Endothelial cell of umbilical vein (primary cell): ENCODE measurements at places on chromosomes 13 and 19. TPM values are rescaled to one million over a fixed set of nuclear protein-coding genes. Genes with fewer than 3 reads are reported as not detected.

- DNase-seq: no peak
These were observed 67.0 kb upstream of the SLC15A1 start for GRCh38 chr13:98819382-98820010.

DNA sequence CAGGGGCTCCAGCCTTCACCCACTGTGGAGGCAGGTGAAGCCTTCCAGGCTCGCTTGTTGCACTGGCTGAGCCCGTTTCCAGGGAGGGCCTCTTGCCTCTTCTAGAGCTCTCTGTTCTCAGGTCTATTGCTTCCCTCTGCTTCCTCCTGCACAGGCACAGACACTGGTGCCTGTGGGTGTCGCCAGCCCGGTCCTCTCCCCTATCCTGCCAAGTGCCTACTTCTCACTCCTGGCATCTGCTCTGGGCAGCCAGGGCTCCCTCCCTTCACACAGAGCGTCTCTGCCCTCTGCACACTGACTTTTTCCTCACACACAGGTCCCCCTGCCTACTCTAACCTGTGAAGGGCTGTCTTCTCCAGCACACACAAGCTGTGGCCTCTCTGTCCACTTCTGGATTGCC, 60.3 kb downstream of the SLC7A9 start:
- no peak for DNase-seq

GRCh38 chr13:31012655-31013024, 80.2 kb downstream of the TEX26 start:
- DNase-seq: peak; percentile 31

DNA sequence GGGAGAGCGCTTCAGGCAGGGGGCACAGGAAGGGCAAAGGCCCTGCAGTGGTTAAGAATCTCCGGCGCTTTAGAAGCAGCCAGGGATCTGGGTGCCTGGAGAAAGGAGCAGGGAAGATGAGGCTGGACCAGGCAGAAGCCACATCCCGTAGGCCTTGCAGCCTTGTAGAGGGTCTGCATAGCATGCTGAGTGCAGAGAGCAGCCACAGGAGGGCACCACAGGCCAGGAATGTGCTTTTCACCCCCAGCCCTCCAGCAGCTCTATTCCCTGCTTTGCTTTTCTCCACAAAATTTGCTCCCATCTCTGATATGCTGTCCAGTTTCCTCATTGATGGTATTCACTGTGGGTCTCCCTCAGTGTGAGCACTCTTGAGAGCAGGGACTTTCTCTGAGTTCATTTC, 5.7 kb downstream of the WDR62 start:
- DNase-seq: peak; percentile 69

DNA sequence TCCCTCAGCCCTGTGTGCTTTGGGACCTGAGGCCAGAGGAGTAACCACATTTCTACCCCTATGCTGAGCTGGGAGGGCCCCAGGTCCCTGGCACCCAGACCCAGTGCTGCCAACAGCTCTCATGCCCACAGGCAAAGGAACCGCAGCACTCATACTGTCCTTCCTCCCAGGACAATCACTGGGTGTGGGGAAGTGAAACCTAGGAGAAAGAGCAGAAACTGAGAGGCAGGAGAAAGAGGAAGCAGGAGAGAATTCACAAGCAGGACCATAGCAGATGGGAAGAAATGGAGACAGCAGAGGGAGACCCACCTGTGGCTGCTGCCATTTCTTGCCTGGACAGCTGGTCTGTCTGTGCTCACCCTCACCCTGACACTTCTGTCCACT, 18.9 kb downstream of the CCDC97 start:
- peak; percentile 52 for DNase-seq

GRCh38 chr13:91946498-91947070, 548.2 kb downstream of the GPC5 start:
- peak; percentile 1 for DNase-seq

DNA sequence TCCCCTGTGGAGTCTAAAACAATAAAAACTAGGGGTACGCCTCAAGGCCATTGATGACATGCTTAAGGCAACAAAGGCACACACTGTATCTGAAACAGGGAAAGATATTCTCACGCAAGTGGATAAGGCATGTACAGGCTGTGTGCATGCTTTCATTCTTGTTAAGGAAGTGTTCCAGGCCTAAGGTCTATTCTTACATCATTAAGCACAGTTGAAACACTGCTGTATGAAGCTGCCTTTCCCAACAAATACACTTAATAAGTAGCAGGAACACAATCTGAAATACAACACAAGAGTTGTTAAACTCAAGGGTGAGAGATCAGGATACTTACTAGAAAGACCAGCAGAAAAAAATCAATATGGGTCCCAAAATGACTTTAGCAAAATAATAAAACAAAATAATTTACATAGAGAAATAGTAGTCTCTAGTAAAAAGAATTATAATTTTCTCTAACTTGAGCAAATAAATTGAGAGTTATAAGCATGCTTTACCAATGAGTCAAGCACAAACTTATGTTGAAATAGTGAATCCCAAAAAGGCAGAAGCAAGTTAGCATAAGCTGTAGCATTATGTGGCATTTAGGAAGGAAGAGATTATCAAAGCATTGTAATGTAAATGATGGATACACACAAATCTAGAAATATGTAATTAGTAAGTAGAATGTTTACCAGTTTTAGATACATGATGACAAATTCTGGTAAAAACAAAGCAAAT, 796.9 kb downstream of the SLITRK1 start:
- DNase-seq: no peak

GRCh38 chr19:10380313-10381102, at the start of gene TYK2:
TYK2 (minus strand) TSS chr19:10380572; CDS start chr19:10378406, 2,166 bp downstream.
- DNase-seq: peak; percentile 99

- peak; percentile 13 for DNase-seq
These were observed 2.0 kb downstream of the ELF1 start for GRCh38 chr13:41017159-41017558.

DNA sequence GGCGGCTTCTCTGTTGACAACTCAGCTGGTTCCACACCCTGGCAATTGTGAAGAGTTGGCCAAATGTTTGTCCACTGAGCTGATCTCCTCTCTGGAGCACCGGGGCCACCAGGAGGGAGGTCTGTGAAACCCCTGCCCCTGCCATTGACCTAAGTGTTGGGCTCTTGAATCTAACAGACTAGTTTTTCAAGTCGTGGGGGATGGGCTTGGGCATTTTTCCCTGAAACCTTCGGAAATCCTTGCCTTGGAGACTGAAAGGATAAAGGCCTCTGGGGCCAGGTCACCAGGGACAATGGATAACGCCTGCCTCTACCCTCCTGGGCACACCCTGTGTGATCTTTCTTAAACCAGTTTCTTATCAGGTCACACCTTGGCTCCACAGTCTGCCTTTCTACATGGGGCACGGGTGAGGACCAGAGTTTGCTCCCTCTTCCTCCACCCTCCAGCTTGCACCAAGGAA, 881 bp downstream of the GEMIN7 start:
- no peak for DNase-seq

GRCh38 chr19:23470873-23471545, 75.7 kb upstream of the ZNF91 start:
- DNase-seq: no peak

DNA sequence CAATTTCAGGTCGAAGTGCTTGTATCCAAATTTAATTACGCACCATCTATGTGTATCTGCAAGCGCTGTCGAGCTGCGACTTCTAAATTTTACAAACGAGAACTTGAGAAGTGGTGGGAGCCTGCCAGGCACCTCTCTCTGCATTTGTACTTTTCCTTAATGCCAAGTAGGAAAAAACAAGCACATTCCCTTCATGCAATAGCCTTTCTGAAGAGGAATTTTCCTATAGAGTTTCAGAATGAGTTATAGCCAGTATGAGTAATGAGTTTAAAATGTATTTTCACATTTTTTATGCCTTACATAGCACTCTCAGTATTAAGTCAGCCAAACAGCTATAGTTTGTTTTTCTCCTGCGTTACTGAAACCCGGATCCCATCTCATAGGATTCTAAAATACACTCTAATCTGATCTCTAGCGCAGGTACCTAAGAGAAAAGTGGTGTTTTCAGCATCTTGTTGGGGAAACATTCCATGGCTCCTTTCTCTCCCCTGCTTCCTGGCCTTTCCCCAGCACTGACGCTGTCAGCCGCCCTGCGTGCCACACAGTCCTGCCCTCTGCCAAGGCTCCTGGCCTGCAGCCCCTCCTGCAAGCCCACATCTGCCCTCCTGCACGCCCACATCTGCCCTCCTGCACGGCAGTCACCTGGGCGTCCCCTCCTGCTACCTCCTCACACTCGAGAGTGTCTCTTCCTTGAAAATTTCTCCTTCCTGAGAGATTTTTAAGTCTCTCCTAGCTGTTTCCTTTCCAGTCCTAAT, 526.9 kb downstream of the MYO16 start:
- DNase-seq: peak; percentile 91

DNA sequence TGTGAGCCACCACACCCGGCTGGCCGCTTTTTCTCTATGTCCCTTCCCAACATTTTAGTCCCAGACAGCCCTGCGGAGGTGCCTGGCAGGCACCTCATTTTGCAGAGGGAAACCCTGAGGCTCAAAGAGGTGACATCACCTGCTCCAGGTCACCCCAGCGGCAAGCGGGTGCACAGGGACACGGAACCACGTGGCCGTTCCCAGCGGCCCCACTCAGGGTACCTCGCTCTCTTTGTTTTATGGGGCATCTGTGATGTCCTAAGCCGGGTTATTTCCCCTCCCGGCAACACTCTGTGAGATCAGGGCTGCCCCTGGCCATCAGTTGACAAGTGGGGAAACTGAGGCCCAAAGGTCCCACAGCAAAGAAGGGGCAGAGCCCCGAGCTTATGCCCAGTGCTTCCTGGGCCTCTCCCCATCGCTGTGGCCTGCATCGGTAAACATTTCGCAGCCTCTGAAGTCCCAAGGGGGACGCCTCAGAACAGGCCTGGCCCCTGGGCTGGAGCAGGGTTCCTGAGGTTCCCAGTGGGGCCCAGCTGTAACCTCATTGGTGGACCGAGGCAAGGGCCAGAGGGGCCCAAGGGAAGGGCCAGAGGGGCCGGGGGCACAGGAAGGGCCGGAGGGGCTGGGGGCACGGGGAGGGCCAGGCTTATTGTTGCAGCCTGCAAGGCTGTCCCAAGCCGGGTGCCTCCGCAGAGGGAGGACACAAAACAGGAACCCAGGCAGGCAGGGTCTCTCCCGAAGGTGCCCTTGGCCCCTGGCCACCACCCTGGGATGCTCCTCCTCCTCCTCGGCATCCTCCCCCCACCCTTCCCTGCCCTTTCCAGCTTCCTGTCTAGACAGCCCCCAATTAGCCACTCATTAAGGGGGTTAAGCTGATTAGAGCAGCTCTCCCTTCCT, 39.0 kb downstream of the SMIM24 start:
- DNase-seq: peak; percentile 41

GRCh38 chr13:75530549-75530961, 7.1 kb downstream of the COMMD6 start:
- no peak for DNase-seq

DNA sequence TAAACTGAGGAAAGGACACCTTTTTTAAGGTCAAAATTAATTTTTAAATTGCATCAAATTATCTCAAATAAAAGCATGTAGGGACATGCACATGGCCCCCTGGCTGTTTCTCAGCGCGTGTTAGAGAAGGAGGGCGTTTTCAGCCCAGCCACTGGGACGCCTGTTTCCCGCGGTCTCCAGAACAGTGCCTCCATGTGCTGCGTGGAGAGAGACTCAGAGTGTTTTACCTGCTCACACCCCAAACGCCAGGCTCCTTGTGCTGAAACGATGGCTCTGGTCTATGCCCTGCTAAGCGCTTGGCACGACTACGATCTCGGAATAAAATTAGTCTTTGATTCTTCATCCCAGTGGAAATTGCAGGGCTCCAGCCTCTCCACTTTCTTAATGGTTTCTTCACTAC, 20.0 kb upstream of the SPACA7 start:
- no peak for DNase-seq

GRCh38 chr19:12687496-12688196, at the start of gene GNG14:
GNG14 (plus strand) TSS chr19:12687998; CDS start chr19:12688049, 51 bp downstream.
- no peak for DNase-seq

DNA sequence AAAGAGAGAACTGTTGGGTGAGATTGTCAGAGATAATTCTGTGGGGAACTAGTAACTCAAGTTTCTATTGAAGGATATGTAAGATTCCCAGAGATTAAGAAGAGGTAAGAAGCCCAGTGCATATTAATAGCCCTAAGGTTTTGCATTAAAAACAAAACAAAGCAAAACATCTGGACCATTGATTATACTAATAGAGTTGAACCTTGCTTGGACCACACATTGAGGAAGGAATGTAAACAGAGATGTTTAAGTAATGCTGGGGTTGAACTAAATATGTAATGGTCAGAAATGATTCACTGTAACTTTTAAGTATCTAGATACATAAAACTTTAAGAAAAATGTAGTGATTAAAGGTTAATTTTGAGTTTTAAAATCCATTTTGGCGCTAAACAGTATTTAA, 1770.0 kb downstream of the PCDH9 start:
- no peak for DNase-seq

DNA sequence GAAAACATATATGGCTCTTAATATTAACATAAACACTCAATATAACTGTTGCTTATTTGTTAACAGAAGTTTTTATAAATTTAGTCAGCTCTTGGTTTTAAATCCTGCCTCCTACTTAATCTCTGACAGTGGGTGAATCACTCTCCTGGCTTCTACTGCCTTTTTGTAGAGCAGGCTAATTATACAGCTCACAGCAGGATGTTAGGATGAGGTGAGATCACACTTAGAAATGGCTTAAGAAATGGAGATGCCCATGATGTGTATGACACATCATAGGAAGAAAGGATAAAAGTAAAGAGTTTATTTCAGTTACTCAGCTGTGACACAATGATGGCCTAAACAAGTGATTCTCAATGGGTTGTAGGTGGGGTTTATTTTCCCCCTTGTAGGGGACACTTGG, 345.6 kb downstream of the SPRY2 start:
- peak; percentile 44 for DNase-seq

DNA sequence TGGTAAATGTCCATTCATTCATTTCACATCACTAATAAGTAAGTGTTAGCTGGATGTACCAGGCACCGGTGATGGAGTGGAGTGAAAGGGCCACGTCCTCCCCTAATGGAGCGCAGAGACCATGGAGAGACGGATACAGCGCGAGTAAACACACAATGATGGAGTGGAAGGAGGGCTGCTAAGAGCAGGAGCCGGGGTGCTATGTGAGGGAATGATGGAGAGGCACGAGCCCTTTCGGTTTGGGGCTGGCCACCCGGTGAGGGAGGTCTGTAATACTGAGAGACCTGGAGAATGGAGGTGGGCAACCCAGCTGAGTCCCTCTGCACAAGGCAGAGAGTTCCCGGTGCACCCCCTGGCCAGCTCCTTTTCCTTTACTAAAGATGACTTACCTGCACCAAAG, 53.7 kb downstream of the PEPD start:
- DNase-seq: no peak

The OR7A5 gene
- polyA plus RNA-seq: not detected in 2 replicates

The FCER2 gene
- not detected in 2 replicates for polyA plus RNA-seq

The COMP gene
- not detected in 2 replicates for polyA plus RNA-seq

The CYP4F2 gene
- polyA plus RNA-seq: not detected in 2 replicates

The HDGFL2 gene
- polyA plus RNA-seq: 27.2 and 39.1 TPM in 2 replicates

The MEIOSIN gene
- polyA plus RNA-seq: not detected in 2 replicates
